Placental pericyte (primary cell): ENCODE measurements at places on chromosomes 2 and 18. TPM values are rescaled to one million over a fixed set of nuclear protein-coding genes. Genes with fewer than 3 reads are reported as not detected.

The TMEM178A gene
- 0.14 and 0.88 TPM in 2 replicates for total RNA-seq

The ERBB4 gene
- total RNA-seq = 0.14 TPM in 1 of 2 replicates, not detected in the other

The MOGAT1 gene
- not detected in 2 replicates for total RNA-seq

The ICOS gene
- total RNA-seq = not detected in 2 replicates

The SIX3 gene
- total RNA-seq = not detected in 2 replicates

The ZC3H15 gene
- 53.7 and 64.8 TPM in 2 replicates for total RNA-seq

The RAB17 gene
- total RNA-seq = 0.22 and 0.43 TPM in 2 replicates

The UGT1A3 gene
- not detected in 2 replicates for total RNA-seq

The IL1B gene
- 183 and 305 TPM in 2 replicates for total RNA-seq

The BBS5 gene
- total RNA-seq = 4.8 and 9.3 TPM in 2 replicates

The CNOT11 gene
- total RNA-seq = 67.6 and 73.3 TPM in 2 replicates

The UGT1A8 gene
- not detected in 2 replicates for total RNA-seq

The SERPINB13 gene
- not detected in 2 replicates for total RNA-seq

The MGAT5 gene
- total RNA-seq = 62.8 and 153 TPM in 2 replicates

The PLB1 gene
- total RNA-seq = 0.86 and 2.4 TPM in 2 replicates

The POTEJ gene
- not detected in 2 replicates for total RNA-seq

The LYG1 gene
- 0.44 TPM in 1 of 2 replicates, not detected in the other for total RNA-seq

The DIPK1C gene
- not detected in 2 replicates for total RNA-seq

The AKAIN1 gene
- not detected in 2 replicates for total RNA-seq

The FEV gene
- total RNA-seq = not detected in 2 replicates

The TUBA3E gene
- total RNA-seq = not detected in 2 replicates

The LRRTM4 gene
- total RNA-seq = not detected in 2 replicates

The ANKRD53 gene
- total RNA-seq = 0.72 and 1.3 TPM in 2 replicates

The ASB18 gene
- total RNA-seq = not detected in 2 replicates

The RBM44 gene
- total RNA-seq = 0.14 and 0.22 TPM in 2 replicates

The SRBD1 gene
- 18.8 and 26.2 TPM in 2 replicates for total RNA-seq

The CHRNG gene
- total RNA-seq = not detected in 2 replicates

The DNAJC5G gene
- total RNA-seq = not detected in 2 replicates

The C2orf69 gene
- 3.5 and 20.5 TPM in 2 replicates for total RNA-seq

The NETO1 gene
- 0.72 TPM in 1 of 2 replicates, not detected in the other for total RNA-seq

The SERPINB10 gene
- 0.57 and 1.1 TPM in 2 replicates for total RNA-seq

The RGPD3 gene
- 0.22 and 0.29 TPM in 2 replicates for total RNA-seq

The ALPP gene
- under 0.01 TPM in 1 of 2 replicates, not detected in the other for total RNA-seq

The NCKAP5 gene
- 6.3 and 21.6 TPM in 2 replicates for total RNA-seq
